ENCODE measurements at places on chromosomes 12 and 14.

GRCh38 chr14:76784266-76784874 lies 23.1 kb downstream of the VASH1 start:
- no peak for DNase-seq

- no peak for DNase-seq
These were observed 17.6 kb downstream of the CKB start for GRCh38 chr14:103504991-103505565.

DNA sequence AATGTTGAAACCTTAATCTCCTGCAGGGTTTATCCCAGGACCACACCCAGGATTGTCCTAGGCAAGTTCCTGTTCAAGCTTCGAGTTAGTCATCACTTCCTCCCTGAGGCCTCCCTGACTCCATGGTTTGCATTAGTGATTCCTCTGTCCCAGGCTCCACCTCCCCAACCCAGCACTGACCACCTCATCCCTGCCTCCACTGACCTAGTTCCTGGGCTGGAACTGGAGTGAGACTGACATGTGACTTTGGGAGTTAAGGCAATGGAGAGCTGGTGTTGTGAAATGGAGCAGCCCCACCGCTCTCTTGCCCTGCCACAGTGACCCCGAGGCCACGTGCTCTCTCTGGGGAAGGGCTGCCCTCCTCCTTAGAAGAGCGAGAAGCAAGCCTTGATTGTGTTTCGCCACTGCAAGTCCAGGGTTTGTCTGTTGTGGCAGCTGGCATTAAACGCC lies 15.8 kb upstream of the DTX1 start:
- DNase-seq: no peak

DNA sequence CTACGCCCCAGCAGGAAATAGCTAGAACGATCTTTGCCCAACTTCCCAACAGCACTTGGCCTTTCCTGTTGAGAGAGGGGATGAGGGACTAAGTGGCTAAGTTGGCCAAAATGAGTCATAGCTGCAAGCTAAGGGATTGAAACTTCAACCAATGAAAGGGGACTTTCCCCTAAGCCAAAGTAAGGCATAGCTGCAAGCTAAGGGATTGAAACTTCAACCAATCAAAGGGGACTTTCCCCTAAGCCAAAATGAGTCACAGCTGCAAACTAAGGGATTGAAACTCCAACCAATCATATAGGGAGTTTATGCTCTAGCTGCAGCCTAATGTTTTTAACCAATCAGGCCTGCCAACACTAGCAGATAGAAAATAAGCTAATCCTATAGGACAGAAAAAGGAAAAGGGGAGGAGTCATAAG lies 100.5 kb upstream of the SSTR1 start:
- no peak for DNase-seq

DNA sequence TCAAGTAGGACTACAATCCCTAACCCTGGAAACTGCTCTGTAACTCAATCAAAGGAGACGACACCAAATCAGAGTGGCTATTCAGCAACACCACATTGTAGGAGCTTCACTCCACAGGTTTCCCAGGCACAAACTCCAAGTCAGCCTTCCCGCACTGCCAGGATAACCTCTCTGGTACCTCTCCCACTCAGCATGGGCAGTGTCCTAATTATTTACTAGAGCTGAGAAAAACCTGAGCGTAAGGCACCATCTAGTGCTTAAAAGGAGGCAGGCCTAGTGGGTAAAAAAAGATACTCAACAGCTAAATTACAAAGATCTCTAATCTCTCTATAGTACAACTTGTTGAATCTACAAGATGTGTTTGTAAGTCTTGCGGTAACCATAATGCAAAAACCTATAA lies 36.1 kb downstream of the PARP11 start:
- DNase-seq: no peak

DNA sequence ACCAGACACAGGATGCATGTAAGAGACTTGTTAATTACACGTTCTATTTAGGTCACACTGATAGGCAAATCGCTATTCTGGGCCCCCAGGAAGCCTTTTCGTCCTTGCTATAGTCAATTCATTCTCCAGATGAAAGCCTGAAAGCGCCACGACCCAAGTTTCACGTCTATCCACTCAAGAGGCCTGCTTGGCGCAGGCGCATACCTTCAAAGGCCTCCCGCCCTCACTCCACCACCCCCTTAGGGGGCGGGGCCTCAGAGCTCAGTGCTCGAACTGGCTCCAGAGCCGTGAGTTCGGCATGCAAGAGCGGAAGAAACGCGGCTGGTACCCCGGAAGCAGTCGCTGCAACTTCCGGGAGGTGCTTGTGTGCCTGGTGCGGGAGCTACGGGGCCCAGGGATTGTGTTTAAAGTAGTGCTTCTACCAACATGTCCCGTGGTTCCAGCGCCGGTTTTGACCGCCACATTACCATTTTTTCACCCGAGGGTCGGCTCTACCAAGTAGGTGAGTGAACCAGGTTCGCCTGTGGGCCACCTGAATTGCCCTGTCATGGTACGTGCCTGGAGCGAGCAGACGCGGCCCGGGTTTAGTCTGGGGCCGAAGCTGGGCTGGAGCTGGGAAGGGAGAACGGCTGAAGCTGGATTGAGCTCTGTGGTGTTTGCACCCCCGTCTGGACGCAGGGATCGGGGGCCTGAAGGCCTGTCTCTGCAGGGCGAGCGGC lies at the start of gene PSMA6:
TSS of gene PSMA6 (plus strand) at position 332 of the 719 bp plus-strand sequence. CDS start at position 427, 95 bp downstream.
- peak; percentile 99 for DNase-seq

GRCh38 chr12:110531741-110532333 lies 29.7 kb downstream of the RAD9B start:
- no peak for DNase-seq

GRCh38 chr12:91065396-91065795 lies 7.6 kb upstream of the KERA start:
- DNase-seq: no peak

GRCh38 chr12:53099071-53099882 lies 1.8 kb downstream of the IGFBP6 start:
- peak; percentile 89 for DNase-seq

- no peak for DNase-seq
These were observed 58.1 kb downstream of the NCOR2 start for GRCh38 chr12:124509300-124509675.

GRCh38 chr12:85356596-85357385 lies 76.8 kb downstream of the ALX1 start:
- no peak for DNase-seq

GRCh38 chr14:71734076-71734475 lies 198.2 kb upstream of the RGS6 start:
- DNase-seq: no peak

DNA sequence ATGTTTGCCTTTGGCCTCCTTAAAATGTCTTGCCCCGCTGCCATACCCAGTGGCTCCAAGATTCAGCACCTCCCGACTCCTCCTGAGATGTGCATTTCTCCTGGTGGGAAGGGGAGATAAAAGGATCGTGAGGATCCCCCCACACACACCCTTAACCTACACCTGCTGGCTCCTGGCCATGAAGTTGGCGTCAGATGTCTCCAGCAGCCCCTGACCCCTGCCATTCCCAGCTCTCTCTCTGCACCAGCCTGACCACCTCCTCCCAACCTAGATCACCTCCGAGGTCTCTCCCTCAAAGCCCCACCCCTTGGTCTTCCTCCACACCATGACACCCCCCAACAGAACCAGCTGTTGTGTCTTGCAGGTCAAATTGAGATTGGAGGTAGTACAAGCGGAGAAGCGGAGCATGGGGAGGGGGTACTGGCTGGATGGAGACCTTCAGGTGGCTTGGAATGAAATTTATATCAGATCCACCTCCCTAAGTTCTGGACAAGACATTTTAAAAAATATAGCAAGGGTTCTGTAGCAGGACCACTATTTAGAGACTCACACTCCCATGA lies 151.1 kb upstream of the FKBP4 start:
- no peak for DNase-seq

GRCh38 chr12:88241862-88242570 lies 99.9 kb downstream of the TMTC3 start:
- DNase-seq: no peak

- DNase-seq: no peak
These were observed 57.7 kb upstream of the DLK1 start for GRCh38 chr14:100669011-100669412.

- no peak for DNase-seq
These were observed 7.4 kb upstream of the GCH1 start for GRCh38 chr14:54909817-54910558.

DNA sequence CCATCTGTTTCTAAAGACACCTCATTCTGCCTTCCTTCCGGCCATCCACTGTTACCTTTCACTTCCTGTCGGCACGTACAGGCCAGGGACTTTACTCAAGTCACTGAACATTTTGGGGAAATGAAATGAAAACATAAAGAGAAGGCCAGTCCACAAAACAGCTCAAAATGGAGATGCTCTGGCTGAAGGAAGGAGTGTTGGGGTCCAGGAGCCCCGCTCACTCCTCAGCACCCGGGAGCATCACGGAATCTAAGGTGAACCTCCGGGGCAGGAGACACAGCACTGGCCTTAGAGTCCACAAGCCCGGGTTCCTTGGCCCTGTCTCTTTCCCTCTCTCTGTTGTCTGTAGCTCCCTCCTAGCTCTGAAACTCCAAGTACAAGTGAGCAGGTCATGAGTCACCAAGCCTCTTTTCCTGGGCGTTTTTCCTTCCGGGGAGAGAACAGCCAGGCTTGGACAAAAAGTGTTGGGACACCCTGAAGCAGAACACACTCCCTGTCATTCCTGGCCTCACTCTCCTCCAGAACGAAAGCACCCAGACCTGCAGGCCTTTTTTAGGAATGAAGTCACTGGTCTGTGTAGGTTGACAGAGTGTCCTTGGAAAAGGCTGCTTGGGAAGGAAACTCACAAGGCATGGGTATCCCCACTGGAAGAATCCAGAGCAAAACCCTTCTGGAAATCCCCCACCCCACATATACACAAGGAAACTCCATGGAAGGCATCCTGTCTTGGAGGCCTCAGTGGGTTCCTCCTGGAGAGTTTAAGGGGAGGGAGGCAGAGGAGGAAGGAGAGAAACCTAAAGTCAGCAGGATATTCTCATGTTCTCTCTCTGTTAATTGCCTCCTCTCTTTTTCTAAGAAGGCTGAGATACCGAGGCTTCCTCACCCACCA lies 245.3 kb downstream of the ZFP36L1 start:
- no peak for DNase-seq

DNA sequence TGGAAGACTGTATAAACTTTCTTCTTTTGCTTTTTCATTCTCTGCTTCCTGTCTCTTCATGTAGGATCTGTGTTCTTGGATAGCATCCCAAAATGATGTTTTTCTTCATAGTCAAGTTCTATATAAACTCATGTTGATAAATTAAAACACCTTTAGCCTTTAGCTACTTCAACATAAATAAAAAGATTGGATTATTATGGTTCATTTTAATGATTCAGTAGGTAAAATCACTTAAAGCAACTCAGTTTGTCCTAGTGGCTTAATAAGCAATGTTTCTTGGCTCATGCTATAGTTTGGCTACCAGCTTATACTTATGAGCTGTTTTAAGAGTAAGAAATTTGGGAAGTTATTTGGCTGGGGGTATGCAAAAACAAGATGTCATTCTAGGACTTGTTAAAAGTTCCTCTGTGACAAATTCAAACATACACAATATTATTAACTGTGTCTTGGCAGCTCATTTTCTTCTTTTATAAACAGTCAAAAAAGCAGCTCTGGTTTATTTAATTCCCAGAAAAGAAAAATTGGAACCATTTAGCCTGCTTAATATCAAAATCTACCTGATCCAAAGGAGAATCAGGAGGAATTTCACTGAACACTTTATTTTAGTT lies 111.4 kb downstream of the TMTC3 start:
- no peak for DNase-seq

DNA sequence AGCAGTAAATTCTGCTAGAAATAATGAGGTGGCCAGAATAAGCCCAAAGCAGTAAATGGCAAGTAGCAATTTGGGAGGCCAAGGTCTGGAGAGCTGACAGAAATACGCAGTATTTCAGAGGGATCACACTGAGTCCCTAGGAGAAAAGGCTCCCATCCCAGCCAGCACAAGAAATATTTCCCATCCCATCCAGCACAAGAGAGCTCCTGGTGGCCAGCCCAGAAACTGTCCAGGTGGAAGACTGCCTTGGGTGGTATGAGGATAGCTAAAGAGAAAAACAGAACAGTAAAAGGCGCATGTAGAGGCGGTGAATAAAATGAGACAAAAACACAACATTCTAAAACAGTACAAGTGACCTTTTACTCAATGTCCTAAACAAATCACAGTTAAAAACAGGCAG lies 120.7 kb downstream of the HECTD4 start:
- no peak for DNase-seq

DNA sequence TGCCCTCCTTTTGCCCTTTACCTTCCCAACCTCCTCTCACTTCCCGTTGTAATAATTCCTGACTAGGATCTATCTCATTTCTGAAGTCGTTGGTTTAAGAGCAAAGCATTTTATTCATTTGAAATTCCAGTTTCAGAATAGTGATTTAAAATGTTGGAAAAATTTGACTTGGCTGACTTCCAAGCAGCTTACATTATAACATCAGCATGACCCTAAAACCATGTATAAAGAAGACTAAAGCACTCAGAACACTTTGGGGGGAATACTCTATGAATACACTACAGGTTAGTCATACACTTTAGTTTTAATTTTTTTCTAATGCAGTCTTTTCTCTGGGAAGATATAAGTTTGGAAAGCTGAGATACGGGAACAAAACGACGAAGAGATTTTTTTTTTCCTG lies 161.1 kb downstream of the BTG1 start:
- no peak for DNase-seq

DNA sequence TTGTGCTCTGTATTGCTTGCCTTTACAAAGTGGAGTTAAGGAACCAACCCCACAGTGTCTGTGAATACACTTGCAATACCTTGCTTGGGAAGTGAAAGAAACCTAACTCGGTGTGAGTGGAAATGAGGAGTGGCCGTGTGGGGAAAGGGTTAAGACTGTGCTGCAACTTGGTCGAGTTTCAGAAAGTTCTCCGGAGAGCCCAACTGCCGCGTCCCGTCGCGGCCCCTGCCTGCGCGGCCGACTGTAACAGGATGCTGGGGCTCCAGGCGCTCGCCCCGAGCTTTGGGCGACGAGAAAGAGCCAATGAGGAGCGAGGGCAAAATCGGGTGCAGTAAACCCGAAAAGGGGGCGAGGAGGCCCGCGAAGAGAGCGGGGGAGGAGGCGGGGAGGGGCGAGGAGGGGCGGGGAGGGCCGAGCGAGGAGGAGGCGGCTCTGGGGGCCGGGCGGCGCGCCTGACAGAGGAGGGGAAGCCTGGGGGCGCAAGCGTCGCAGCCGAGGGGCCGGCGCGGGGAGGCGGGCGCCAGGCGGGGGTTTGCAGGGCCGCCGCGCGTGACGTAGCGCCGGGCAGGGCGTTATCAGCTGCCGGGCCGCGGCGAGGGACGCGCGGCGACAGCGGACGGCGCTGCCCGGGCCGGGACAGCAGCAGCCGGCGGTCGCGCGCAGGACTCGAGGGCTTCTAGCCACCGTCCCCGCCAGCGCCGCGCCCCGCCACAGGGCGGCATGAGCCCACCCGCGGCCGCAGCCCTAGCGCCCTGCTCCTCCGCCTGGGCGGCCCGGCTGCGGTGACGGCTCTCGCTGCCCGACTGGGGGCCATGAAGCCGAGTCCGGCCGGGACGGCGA lies at the start of gene DACT1:
TSS of gene DACT1 (plus strand) at position 572 of the 840 bp plus-strand sequence. CDS start at position 813, 241 bp downstream.
- DNase-seq: no peak

DNA sequence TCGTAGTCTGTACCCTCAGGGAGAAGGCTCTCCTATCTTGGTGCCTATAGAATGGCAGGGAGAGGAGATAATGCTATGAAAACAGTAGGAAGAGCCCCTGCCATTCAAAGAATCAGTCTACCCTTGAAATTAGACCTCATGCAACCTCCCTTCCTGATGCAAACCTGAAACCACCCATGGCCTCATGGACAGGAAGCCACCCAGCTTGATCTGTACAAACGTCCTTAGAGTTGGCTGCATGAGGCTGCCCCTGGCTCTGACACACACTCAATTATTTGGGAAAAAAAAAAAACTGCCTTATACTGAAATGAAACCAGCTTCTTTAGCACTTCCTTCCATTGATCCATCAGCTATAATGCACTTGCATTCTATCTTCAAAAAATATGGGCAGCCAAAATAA lies 116.6 kb upstream of the BCL2L14 start:
- DNase-seq: no peak

- no peak for DNase-seq
These were observed 215.0 kb downstream of the SNAPC1 start for GRCh38 chr14:61977217-61977616.

Data from activated T-helper 1 cell treated with anti-CD3 and anti-CD28 coated beads, Interleukin-2, amount 50 U/mL, for 16 hours (primary cell).